ENCODE measurements at places on chromosomes 4 and X.

- DNase-seq: no peak
Observed at GRCh38 chr4:38154681-38155588, 194.7 kb downstream of the PTTG2 start.

- no peak for DNase-seq
Observed at GRCh38 chrX:100695991-100696390, 35.9 kb downstream of the SYTL4 start.

GRCh38 chr4:113496698-113497097 lies 264.8 kb downstream of the CAMK2D start:
- DNase-seq: no peak

GRCh38 chr4:187666697-187667494 lies 328.7 kb upstream of the ZFP42 start:
- DNase-seq: no peak

- DNase-seq: no peak
Observed at GRCh38 chr4:1356181-1356998, 9.4 kb downstream of the UVSSA start.

GRCh38 chrX:14672611-14673172 lies 143.4 kb downstream of the GLRA2 start:
- no peak for DNase-seq

- DNase-seq: no peak
Observed at GRCh38 chr4:106618956-106619355, 250.4 kb upstream of the GIMD1 start.

DNA sequence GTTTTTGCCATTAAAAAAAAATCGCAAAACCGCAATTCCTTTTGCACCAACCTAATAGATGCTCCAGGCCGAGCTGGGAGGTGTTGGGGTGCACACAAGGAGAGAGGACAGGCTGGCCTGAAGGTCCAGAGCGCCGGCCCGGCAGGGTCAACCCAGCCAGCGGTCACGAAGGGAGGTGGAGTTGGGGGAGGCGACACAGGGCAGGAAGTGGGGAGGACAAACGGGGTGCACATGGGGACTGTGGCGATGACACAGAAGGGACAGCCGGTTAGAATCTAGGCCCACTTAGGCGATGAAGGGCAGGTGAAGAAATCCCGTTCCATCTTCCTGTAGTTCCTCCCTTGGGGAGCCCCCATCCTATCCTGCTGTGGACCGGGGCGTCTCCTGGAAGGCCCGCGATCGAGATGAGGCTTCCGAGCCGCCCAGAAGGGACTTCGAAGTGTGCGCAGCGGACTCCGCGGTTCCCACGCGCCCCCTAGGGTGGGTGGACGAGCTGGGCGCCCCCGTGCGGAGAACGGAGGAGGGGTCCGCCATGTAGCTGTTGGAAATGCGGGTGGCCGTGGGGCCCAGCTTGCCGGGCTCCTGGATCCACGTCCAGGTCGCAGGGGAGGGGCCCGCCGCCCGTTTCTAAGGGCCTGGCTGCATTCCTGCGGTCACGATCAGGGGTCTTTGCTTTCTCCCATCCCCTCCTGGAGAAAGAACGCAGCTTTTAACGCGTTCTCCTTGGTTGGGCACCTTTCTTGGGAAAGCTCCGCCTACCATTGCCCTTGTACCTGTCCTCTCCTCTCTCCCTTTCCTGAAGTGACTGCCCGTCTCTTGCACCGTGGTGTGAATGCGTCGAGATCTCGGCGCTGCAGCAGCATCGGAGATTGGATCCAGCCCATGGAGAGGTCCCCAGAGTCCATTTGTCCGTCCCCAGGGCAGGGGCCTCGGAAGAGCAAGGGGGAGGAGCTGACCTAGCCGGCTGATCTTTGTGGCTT lies 17.0 kb upstream of the HPF1 start:
- DNase-seq: no peak

- DNase-seq: no peak
Observed at GRCh38 chrX:148568763-148569162, 68.3 kb downstream of the AFF2 start.

DNA sequence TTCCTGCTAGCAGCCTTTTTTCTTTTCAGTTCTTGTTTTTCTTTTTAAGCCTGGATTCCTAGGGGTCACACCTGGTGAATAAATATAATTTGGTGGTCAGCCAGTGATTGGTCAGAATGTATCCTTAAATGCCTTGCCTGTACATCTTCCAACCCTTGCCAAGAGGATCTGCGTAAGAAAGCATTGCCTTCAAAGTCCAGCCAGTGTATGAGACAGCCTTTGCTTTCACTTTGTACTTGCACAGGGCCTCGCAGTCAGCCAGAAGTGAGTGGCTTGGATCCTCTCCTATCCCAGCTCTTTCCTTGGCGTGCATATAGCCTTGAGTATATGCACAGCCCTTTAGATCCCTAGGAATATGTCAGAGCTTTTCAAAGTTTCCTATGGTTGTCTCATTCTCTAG lies 22.2 kb downstream of the KANTR start:
- no peak for DNase-seq

GRCh38 chrX:111006116-111006515 lies 89.9 kb upstream of the PAK3 start:
- DNase-seq: no peak

GRCh38 chrX:118239913-118240698 lies 105.8 kb upstream of the WDR44 start:
- no peak for DNase-seq

DNA sequence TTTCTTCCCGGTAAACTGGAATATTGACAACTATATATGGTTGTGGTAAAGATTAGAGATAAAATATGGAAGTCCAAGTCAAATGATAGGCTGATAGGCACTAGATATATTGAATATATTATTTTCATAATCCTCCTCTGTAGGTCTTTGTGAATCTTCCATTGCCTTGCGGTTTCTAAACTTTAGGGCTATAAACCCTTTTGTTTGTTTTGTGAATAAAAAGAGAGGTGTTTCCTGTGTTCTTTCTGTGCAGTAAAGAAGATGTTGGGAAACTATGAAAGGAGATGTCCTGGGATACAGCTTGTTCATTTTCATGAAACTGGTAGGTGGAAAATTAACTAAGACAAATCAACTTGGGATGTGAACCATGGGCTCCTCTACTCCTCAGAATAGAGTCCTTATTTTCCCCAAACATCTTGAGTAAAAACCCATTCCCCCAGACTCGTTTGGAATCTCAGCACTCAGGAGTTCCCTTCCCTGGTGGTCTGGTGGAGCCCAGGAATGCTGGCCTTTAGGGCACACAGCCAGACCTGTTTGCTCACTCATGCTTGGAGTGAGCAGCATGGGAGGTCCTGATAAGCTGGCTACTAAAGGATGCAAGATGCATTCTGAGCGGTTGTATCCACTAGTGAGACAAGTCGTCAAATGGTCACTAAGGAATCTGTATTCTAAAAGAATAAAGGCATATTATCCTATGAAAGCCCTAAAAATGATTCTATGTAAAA lies 22.2 kb downstream of the PRDM8 start:
- DNase-seq: no peak

DNA sequence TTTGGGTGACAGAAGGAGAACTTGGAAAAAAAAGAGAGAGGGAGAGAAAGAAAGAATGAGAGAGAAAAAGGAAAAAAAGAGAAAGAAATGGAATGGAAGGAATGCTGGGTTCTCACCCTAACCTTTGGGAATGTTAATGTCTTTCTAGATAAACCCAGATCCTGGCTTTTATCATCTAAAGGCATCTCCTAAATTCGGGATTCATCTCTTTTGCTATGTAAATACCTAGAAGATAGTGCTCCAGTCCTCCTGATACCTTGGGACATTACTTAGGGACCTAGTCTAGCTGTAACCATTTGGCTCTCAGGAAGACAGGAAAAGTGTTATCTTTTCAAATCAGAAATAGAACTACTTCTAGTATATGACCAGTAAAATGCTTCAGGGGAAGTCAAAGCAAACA lies 15.8 kb upstream of the SPCS3 start:
- DNase-seq: no peak

DNA sequence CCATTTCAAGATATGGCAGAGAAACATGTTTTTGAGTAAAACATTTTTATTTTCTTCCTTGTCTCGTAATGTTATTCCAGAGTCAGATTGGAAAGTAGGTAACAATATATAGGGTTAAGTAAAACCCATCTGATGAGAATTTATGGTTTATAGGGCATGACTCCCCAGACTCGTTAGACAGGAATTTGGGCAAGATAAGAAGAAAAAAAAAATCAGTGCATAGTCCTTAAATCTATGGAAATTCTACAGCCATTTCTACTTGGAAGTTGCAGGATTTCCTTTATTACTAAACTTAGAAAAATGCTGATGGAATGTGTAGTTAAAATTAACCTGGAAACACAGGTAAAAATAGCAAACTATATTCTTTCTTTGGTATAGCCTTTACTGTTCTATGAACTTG lies 366.1 kb upstream of the MAGEB16 start:
- DNase-seq: no peak

DNA sequence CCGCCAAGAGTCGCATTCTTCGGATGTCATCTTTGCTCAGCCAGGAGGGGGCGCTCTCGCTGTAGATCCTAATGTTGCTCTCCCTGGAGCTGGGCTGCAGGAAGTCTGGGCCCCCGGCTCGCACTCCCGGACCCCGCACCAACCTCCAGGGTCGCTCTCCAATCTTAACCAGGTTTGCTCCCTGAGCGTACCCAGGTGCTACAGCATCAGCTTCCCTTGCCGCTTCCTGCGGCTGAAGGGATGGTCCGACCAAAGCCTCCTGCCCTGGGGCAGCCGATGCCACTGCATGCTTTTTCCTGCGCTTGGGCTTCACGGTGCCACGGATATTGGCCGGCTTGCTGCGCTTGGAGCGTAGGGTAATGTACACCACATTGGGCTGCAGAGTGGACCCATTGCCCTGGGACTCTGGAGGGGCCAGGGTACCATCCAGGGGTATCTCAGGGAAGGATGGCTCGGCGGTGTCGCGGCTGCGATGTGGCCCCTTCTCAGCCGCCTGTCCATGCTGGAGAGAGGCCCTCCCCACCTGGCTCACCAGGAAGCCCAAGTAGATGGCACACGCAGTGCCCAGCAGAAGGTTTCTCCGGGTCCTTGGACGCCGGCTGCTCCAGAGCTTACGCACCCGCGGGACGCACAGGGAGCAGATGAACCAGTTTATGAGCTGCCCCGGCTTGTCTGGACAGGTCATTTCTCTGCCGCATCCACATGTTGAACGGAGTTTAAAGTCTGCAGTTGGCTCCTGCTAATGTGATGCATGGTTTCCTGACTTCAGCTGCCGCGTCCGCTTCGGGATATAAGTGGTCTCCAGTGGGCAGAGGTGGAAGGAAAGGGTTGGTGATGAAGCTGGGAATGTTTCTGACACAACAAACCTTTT lies 1.9 kb downstream of the GASK1B start:
- DNase-seq: no peak

GRCh38 chr4:8067945-8068896 lies 90.4 kb downstream of the ABLIM2 start:
- DNase-seq: no peak

- DNase-seq: no peak
Observed at GRCh38 chrX:41734530-41734929, 10.5 kb downstream of the GPR82 start.

DNA sequence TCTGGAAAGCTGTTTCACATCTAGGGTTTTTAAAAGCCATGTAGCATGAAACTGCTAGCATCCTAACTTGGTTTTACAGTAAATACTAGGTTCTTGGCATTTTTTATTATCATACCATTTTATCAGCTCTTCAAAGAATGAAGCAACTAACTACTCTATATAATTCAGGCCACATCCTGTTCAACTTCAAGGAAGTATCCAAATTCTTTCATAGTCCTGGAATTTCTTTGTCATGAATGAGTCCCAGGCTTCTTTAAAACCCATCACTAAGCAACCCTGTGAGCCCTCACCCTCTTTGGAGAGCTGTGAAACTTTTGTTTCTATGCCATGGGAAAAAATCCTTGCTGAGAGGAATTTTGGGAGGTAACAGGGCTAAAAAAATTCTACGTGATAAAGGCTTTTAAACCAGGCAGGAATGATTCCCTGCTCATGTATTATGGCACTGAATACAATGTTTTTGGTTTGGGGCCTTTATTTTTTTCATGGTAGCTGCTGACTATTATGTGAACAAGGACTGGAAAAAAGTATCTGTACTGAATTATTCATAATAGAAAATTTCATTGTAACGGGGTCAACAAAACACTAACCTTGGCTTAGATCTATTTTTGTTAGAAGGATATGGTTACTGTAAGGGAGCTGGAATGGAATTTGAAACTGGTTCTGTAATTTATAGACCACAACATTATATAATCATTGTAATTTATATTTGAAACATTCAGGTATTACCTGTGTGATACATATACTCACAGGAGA lies 164.9 kb downstream of the DCTD start:
- no peak for DNase-seq

DNA sequence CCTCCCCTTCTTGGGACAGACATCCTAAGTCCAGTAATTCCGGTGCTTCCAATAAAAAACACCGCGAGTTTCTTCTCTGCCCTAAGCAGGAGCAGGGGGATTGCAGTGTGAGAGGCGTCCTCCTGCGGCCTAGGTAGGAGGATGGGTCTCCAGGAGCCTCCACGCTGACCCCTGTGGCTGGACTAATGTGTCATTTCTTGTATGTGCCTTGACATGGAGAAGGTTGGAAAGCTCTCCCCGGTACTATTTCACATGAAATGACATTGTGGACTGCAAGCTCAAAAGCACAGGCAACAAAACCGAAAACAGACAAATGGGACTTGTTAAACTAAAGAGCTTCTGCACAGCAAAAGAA lies 66.6 kb upstream of the ENPP6 start:
- DNase-seq: no peak
